ENCODE measurements at places on chromosomes 4 and X.
A peak's percentile ranks its signal among the peaks of the same experiment; 100 is the strongest.

DNA sequence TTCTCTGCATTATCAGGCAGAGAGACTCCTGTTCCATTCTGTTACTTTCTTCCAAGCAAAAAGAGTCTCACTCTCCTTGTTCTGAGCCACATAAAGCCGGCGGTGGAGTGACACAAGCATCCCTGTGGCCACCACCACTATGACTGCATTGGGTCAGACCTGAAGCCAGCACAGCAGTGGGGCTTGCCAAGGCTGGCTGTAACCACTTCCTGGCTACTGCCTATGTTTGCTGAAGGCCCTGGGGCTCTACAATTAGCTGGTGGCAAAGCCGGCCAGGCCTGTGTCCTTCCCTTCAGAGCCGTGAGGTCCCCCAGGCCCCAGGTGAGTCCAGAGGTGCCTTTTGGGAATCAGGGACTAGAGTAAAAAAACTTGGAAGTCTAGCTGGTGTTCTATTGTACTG lies 31.8 kb downstream of the PLAC8 start:
- no peak for DNase-seq

- DNase-seq, result no peak
Measured at GRCh38 chr4:17771284-17771908, 10.0 kb downstream of the FAM184B start.

GRCh38 chr4:3773552-3774001 lies 7.4 kb downstream of the ADRA2C start:
- DNase-seq, result no peak

DNA sequence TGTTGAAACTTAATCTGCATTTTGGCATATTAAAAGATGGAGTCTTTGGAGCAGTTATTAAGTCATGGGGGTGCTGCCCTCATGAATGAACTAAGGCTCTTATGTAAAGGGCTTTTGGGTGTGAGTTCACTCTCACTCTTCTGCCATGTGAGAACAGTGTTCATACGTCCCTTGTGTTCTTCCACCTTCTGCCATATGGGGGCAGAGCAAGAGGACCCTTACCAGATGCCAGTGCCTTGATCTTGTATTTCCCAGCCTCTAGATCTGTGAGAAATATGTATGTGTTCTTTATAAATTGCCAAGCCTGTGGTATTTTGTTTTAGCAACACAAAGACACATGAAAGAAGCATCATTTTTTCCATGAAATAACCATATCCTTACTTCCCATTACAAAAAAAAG lies 213.9 kb downstream of the SPOCK3 start:
- no peak for DNase-seq

DNA sequence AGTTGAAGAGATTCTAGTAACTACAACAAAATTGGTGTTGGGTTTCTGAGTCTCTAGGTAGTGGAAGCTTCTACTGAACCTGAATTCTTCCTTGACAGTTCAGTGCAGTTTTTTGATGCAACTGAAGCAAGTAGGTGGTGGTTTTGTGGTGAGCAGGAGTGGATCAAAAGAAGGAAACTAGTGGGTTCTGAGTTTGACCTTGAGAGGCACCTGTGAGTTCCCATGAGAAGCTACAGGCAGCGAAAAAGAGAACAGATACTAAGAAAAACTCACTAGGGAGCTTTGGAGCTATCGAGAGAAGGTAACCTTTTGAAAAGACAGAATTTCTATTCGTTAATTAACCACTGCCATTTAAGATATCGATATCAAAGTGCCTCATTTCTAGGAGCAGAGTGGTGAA lies 145.2 kb downstream of the PDHA2 start:
- DNase-seq, result no peak

GRCh38 chr4:105461221-105461620 lies 12.6 kb downstream of the PPA2 start:
- DNase-seq, result no peak

DNA sequence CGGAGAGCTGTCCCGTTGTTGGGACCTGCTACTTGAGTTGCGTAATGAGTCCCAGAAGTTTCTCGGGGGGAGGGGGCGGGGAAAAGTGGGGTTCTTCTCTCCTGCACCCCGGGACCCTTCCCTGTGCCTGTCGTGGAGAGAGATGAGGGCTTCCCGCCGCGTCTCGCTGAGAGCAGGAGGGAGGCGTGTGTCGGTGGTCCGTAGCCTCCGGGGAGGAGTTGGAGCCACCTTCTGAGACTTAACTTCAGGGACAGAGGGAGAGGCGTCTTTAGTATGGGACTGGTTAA lies 698 bp downstream of the AFF1 start:
- no peak for DNase-seq

DNA sequence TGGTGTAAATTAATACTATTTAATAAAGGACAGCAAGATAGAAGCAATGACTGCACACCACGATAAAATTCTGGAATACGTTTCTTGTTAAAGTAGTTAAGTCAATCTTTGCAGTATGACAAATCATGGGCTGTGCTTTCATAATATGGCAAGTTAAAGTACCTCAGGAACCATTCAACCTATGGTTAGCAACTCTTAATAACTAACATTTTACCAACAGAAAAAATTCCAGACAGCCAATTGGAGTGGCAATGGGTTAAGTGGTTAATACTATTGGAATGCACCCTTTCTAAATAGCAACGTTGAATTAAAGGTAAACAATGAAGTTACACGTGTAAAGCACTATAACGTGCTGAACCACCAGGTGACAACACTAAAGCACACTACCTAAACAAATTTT lies 72.4 kb upstream of the ZCCHC13 start:
- no peak for DNase-seq

GRCh38 chrX:77704881-77705280 lies 81.1 kb downstream of the ATRX start:
- DNase-seq, result no peak

DNA sequence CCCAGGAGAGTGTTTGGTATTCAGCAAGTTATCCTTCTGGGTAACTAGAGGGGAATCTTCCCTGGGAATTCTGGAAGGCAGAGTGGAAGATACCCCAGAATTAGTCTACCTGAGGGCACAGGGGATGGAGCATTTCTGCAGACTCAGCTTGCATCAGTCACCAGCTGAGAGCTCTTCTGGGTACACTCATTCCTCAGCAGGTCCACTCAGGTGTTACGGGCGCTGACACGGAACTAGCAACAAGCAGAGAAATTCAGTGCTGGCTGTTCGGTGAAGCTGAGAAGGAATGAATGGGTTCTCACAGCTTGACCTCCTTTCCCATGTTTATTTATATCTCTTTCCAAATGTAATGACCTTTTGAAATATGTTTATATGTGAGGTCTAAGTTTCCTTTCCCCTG lies 106.0 kb upstream of the PNPLA4 start:
- no peak for DNase-seq

GRCh38 chrX:65451663-65452062 lies 82.9 kb downstream of the LAS1L start:
- no peak for DNase-seq

GRCh38 chrX:113868177-113868576 lies 715.7 kb upstream of the HTR2C start:
- no peak for DNase-seq

- DNase-seq, result no peak
Measured at GRCh38 chr4:11618666-11619282, 190.1 kb upstream of the HS3ST1 start.

- no peak for DNase-seq
Measured at GRCh38 chr4:2961811-2962441, 1.3 kb downstream of the NOP14 start.

GRCh38 chrX:30714138-30714537 lies 60.9 kb downstream of the GK start:
- no peak for DNase-seq

DNA sequence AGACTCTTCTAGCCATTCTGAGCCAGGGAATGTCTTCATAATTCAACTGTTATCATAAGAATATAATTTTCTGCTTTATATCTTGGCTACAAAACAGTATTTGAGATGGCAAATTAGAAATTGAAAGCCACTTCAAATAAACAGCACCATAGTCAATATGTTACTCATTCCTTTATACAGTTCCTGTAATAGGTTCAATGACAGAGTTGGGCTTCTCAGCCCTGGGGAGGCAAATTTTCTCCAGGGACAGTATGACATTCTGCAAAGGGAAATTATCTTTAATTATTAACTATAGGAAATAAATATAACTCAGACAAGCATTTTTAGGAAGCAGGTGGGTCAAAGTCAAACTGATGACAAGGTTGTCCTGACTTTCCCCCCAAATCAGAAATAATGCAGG lies 71.9 kb upstream of the RPS6KA6 start:
- DNase-seq, result no peak

DNA sequence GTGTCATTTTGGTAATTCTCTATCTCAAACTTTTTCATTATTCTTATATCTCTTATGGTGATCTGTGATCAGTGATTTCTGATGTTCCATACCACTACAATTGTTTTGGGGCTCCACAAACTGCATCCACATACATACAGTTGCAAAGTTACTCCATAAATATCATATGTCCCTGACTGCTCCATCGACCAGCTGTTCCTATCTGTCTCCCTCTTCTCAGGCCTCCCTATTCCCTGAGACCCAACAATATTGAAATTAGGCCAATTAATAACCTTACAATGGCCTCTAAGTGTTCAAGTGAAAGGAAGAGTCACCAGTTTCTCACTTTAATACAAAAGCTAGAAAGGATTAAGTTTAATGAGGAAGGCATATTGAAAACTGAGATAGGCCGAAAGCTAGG lies 108.7 kb downstream of the ANAPC10 start:
- DNase-seq, result no peak

GRCh38 chr4:126172126-126172525 lies 857.4 kb downstream of the FAT4 start:
- no peak for DNase-seq

- DNase-seq, result no peak
Measured at GRCh38 chrX:115503099-115503498, 57.9 kb upstream of the PLS3 start.

GRCh38 chrX:40298572-40299479 lies 201.1 kb upstream of the BCOR start:
- no peak for DNase-seq

GRCh38 chr4:687971-688853 lies 739 bp downstream of the SLC49A3 start:
- no peak for DNase-seq

- DNase-seq, result peak; percentile 20
Measured at GRCh38 chr4:168496834-168497233, at the start of gene PALLD. PALLD (plus strand) TSS chr4:168497052.

GRCh38 chr4:139557556-139558110 lies 1.6 kb upstream of the SETD7 start:
- DNase-seq, result no peak

GRCh38 chrX:29687687-29688086 lies 527.7 kb upstream of the MAGEB2 start:
- DNase-seq, result peak; percentile 48

- no peak for DNase-seq
Measured at GRCh38 chr4:80492761-80493160, 157.2 kb downstream of the CFAP299 start.

- DNase-seq, result no peak
Measured at GRCh38 chr4:109444182-109444844, 10.7 kb downstream of the SEC24B start.

GRCh38 chrX:79107891-79108718 lies 36.4 kb upstream of the GPR174 start:
- no peak for DNase-seq

All from HTR-8/SVneo (cell line).